ENCODE measurements at places on chromosomes 12 and 14.

DNA sequence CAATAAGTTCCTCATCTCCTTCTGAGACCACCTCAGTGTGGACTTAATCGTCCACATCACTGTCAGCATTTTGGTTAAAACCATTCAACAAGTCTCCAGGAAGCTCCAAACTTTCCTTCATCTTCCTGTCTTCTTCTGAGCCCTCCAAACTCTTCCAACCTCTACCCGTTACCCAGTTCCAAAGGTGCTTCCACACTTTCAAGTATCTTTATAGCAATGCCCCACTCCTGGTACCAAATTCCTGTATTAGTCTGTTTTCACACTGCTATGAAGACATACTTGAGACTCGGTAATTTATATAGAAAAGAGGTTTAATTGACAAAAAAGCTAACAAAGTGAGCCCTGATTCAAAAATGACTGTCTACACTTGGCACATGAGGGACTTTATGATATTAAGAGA is 22.8 kb downstream of the EMP1 start:
- DNase-seq = no peak

GRCh38 chr12:40164034-40164433 is 58.2 kb upstream of the SLC2A13 start:
- DNase-seq = no peak

DNA sequence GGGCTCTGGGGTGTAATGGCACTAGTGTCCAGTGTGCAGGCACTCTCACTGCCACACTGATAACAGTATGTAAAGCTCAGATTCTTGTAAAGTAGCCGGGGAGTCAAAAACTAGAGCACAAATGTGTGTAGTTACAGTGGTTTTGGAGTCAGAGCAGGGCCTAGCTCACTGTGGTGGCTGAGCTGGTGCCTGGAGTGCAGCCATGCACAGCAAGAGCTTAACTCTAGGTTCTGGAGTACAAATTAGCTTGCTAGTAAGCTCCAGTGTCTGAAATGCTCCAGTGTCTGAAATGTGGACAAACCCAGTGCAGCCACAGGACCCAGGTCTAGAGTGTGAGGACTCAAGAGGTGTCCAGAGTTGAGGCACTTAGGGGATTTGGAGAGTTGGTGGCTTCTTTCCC is 149.2 kb downstream of the MSRB3 start:
- DNase-seq = no peak

GRCh38 chr14:90168425-90169105 is 87.8 kb upstream of the PSMC1 start:
- DNase-seq = no peak

- no peak for DNase-seq
These were observed 5.7 kb downstream of the ZFHX2 start for GRCh38 chr14:23545740-23546365.

DNA sequence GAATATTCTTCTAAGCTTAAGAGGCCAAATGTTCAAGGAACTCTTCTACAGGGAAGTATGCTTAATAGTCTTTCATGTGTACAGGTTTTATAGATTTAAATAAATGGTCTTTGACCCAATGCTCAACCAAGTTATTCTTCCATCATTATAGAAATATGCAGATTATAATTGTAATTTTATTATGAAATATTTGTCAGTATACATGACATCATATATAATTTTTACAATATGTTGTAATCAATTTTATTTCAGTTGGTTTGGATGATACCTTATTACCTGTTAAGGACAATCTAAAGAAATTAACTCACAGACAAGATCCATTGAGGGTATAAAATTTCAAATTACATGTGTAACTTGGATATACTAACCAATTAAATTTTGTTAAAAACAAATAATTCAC is 1278.3 kb downstream of the SLC16A7 start:
- DNase-seq = no peak

- no peak for DNase-seq
These were observed 2.8 kb downstream of the CRADD start for GRCh38 chr12:93680006-93680405.

- peak; percentile 46 for DNase-seq
These were observed at the start of gene RILPL1 for GRCh38 chr12:123533672-123534643. Gene RILPL1 (minus strand): TSS chr12:123533719. CDS start chr12:123533482, 237 bp downstream.

- DNase-seq = no peak
These were observed 652 bp downstream of the BAZ1A start for GRCh38 chr14:34874386-34875030.

DNA sequence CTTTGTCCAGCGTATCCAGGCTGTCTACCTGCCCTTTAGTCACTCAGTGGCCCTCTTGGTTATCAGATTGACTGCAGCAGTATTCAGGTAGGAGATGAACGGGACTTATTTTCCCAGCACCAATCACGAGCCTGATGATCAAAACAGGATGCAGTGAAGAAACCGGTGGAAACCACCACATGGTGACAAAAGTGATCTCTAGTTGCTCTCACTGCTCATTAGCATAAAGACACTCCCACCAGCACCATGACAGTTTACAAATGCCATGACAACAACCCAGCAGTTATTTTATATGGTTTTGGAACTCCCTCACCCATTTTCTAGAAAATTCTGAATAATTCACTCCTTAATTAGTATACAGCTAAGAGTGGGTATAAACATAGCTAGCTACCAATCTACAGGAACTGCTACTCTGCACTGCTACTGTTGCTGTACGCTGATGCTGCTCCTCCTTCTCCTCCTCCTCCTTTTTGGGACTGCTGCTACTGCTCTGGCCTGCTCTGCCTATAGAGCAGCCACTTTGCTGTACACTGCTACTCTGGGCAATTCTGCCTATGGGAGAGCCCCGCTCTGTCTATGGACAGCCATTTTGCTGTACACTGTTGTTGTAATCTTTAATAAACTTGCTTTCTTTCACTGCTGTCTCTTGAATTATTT is 142.5 kb upstream of the SSTR1 start:
- DNase-seq = no peak

DNA sequence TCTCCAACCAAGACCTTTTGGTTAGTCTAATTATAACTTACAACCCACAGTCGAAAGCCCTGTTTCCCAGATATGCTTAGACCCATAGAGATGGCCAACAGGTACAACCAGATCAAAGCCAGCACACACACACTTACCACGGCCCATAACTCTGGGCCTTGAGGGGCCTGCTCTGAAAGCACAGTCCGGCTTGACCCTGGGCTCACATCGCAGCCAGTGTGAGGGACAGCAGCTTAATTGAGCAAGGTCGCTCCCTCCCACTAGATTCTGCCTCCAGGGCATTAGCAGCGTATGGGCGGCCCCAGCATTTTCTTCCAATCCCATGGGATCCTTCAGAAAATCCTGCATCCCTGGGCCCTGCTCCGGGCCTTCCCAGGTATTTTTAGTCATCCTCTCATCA is 157.4 kb upstream of the FKBP4 start:
- DNase-seq = no peak

DNA sequence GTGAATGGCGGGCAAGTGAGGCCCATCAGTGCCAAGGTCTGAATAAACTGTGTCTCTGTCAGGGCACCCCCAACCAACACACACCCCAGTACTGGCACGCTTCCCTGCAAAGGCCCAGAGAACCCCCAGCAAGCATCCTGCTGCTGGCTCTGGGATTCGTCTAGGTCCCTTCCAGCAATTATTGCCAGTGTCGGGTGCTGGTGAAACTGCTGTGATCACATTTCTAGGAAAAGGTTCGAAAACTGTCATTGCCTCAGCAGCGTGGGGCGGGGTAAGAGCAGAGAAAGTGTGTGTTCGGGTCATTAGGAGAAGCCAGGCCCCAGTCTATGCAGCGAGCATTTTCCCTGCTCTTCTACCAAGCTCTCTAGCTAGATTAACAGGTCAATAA is 2.5 kb downstream of the FAM222A start:
- no peak for DNase-seq

- DNase-seq = no peak
These were observed at the start of gene MYO1H for GRCh38 chr12:109347589-109347988. Gene MYO1H (plus strand): TSS chr12:109347900. CDS start chr12:109347961, 61 bp downstream.

DNA sequence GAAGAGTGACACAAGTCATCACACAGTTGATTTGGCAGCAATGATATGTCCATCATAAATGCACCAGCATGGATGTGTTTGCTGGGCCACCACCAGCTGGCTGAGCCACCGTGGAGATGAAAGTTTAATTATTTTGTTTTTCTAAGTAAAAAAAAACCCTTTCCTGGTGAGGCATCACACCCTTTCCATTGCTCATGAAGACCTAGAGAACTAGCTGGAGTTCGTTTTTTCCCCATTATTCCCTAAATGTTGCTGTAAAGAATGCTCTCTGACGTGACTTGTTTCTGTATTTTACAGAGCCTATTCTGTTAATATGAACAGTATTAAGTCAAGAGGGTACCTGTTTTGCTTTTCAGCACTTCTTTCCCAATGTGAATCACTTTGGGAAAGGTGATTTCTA is 257.9 kb downstream of the MSRB3 start:
- no peak for DNase-seq

DNA sequence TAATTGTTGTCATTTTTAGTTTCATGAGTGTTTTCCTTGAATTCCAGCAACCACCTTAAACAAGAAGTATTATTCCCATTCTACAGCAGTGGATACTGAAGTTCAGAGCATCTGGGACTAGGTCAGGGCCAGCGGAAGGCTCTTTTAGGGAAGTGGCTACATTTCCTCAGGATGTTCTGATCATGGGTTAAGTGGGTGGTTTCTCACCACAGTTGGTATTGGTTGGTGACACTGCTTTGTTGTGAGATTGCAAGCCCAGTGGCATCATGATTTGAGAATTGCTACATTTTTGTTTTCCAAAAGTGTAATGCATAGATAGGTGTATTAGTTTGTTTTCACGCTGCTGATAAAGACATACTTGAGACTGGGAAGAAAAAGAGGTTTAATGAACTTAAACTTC is 47.1 kb downstream of the SYNE2 start:
- no peak for DNase-seq

- DNase-seq = no peak
These were observed 41.5 kb upstream of the ANKS1B start for GRCh38 chr12:100026241-100026640.

- no peak for DNase-seq
These were observed 8.6 kb downstream of the NR4A1 start for GRCh38 chr12:52059582-52060497.

GRCh38 chr14:22379727-22380126 is 209.3 kb downstream of the DAD1 start:
- no peak for DNase-seq

DNA sequence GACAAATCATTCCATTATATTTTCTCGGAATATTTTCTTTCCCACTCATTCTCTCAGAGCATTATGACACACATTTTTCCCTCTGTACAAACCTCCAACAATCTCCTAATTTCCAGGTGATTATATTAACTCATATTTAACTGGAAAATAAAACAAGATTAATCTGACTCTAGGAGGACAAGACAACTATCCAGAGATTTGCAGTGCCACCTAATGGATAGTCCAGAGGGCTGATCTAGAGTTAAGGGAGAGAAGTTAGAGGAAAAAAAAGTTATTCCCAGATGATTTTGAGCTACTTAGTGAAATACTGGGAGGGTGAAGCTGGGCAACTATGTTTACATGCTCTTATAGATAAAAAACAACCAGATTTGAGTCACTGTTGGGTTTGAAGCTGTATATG is 161.7 kb downstream of the ALX1 start:
- DNase-seq = no peak

DNA sequence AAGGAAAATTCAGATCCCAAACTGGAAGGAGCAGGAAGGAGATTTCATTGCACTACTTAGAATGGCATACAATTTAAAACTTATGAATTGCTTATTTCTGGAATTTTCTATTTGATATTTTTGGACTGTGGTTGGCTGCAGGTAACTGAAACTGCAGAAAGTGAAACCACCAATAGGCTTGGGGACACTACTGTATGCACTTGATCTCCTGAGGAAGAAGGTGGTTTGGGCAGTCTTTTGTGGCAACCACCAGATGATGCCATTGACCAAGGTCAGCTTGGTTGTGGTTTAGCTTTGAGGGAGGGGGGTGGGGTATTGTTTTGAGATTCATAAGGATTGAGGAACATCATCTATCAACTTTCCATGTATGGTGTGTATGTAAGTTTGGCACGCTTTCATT is 209.5 kb upstream of the STXBP6 start:
- DNase-seq = no peak

DNA sequence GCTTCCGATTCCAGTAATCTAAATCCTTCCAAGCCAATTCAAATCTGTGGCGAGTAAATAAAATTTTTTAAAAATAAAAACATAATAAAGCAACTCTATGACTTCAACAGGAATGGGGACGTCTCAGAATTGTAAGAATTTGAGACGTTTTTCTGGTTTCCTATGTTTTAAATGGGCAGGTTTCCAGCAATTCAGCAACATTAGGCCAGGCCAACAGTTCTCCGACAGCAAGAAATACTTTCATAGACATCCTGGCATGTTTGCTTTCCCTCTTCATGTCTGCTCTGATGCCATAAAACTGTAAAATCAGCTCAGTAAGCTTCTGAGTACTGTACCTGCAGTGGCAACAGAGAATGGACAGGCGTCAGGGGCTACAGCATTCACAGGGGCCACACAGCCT is 35.8 kb upstream of the DICER1 start:
- no peak for DNase-seq

- no peak for DNase-seq
These were observed 10.1 kb upstream of the CABP1 start for GRCh38 chr12:120630104-120630892.

DNA sequence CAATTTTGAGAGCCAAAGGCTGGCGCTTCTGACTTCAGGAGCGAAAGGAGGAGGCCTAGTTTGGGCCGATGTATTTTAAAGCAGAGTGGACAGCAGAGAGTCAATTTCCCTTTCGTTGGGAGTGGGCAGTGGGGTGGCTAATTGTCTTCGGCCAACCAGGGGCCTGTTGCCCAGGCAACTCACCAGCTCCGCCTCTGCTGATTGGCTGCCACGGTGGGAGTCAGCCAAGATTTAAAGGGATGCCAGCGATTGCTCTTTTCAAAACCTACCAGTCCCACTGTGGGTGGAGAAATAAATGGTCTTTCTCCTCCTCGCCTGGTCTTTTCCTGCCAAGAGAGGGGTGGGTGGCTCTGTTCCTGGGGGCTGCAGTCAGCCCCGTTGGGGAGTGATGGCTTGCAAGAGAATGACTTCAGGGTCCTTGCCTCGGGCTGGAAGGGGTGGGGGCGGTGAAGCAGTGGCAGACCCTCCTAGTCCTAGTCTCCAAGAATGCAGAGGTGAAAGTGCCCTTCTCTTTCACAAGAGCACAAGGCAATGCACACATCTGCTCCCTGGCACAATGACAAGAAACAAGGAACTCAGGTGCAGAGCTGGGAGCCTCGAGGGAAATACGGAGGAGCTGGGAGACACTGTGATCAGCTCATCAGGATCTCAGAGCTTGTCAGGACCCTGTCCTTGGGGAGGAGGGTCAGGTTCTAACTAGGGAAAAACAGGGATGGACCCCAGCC is 37.7 kb downstream of the RASAL1 start:
- DNase-seq = no peak

GRCh38 chr14:67943947-67944346 is 124.4 kb downstream of the RAD51B start:
- DNase-seq = no peak

DNA sequence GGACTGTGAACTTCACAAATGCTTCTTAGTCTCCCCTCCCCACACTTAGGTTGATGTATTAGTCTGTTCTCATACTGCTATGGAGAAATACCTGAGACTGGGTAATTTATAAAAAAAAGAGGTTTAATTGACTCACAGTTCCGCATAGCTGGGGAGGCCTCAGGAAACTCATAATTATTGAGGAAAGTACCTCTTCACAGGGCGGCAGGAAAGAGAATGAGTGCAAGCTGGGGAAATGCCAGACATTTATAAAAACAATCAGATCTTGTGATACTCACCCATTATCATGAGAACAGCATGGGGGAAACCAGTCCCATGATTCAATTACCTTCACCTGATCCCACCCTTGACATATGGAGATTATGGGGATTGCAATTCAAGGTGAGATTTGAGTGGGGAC is 178.8 kb downstream of the SLC38A4 start:
- no peak for DNase-seq

Data from GOT3 (cell line).